ENCODE measurements at places on chromosomes 16 and 17.

GRCh38 chr17:73901661-73902415 lies 257.6 kb upstream of the SDK2 start:
- no peaks in the 10 kb centered on the region for H3K36me3 ChIP-seq
- peaks cover 20% of the 10 kb centered on the region for H3K27me3 ChIP-seq
- peak overlapping the region; percentile 66 for H3K4me3 ChIP-seq
- DNase-seq: no peak
- H3K4me1 ChIP-seq: no peaks in the 10 kb centered on the region
- H3K27ac ChIP-seq: no peak overlapping the region

DNA sequence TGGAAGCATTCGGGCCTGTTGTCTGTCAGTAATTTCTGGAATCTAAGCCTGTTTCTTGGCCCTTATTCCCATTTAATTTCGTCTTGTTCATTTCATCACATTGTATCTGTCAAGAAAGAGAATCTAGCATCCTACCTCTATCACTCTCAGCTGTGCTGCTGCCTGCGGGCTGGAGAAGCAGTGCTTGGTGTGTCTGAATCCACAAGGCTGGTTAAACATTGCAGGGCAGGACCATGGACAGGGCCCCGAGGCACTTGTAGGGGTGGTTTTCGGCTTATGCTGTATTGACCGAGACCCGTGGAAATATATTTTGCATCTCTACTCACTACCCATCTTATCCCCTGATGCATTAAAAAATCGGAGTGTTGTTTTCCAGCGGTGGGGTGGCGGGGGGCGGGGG lies 3.1 kb downstream of the RAB11FIP4 start:
- DNase-seq: peak; percentile 34
- peaks cover 57% of the 10 kb centered on the region for H3K27me3 ChIP-seq

- no peaks in the 10 kb centered on the region for H3K36me3 ChIP-seq
- no peaks in the 10 kb centered on the region for H3K27me3 ChIP-seq
- no peaks in the 10 kb centered on the region for H3K4me1 ChIP-seq
- no peak for DNase-seq
Measured at GRCh38 chr17:9936095-9936494, 31.0 kb upstream of the RCVRN start.

DNA sequence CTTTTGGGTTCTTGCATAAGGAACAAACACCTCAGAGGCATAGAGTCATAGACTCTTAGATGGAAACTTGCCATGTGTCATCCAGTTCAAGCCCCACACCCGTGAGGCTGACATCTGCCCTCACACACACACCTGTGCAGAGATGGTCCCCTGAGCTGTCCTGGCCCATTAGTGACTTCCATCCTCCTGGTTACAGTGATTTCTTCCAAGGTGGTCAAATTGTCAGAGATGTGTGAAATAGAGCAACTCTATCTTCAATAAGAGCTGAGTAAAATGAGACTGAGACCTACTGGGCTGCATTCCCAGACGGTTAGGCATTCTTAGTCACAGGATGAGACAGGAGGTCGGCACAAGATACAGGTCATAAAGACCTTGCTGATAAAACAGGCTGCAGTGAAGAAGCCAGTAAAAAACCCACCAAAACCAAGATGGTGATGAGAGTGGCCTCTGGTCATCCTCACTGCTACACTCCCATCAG lies 342.2 kb upstream of the TNRC6C start:
- no peak overlapping the region for H3K27ac ChIP-seq
- peaks cover 23% of the 10 kb centered on the region for H3K27me3 ChIP-seq
- peaks cover 15% of the 10 kb centered on the region for H3K4me1 ChIP-seq
- H3K4me3 ChIP-seq: no peak overlapping the region

GRCh38 chr16:55760310-55761001 lies 72.4 kb downstream of the CES1 start:
- DNase-seq: no peak
- H3K27me3 ChIP-seq: peaks cover 2% of the 10 kb centered on the region
- no peaks in the 10 kb centered on the region for H3K36me3 ChIP-seq
- H3K4me1 ChIP-seq: no peaks in the 10 kb centered on the region
- H3K27ac ChIP-seq: no peak overlapping the region
- no peak overlapping the region for H3K4me3 ChIP-seq

DNA sequence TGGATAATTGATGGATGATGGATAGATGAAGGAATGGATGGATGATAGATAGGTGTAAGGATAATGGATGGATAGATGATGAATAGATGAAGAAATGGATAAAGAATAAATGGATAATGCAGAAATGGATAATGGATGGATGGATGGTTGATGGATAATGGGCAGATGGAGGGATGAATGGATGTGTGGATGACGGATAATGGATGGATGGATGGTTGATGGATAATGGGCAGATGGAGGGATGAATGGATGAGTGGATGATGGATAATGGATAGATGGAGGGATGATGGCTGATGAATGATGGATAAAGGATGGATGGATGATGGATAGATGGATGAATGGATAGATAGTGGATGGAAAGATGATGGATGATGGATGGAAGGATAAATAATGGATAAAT lies 239.2 kb downstream of the KATNIP start:
- no peak overlapping the region for H3K4me3 ChIP-seq
- H3K36me3 ChIP-seq: no peaks in the 10 kb centered on the region
- H3K4me1 ChIP-seq: no peaks in the 10 kb centered on the region
- no peak overlapping the region for H3K27ac ChIP-seq
- H3K27me3 ChIP-seq: no peaks in the 10 kb centered on the region

DNA sequence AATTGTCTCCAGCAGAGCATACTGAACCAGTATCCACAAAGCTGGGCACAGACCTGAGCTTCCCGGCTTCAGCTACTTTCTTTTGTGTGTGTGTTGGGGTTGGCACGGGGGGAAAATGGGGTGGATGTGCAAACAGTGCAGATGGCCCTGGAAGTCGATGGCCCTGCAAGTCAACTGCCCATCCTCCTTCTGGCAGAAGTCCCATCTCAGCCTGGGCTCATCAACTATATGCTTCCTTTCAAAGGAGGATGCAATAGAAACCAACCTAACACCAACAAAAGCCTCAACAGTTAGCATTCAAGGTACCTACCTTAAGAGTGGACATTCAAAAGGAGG lies 55.7 kb downstream of the SOX9 start:
- H3K36me3 ChIP-seq: no peaks in the 10 kb centered on the region
- H3K4me3 ChIP-seq: no peak overlapping the region
- no peaks in the 10 kb centered on the region for H3K4me1 ChIP-seq
- no peak for DNase-seq
- no peaks in the 10 kb centered on the region for H3K27me3 ChIP-seq

DNA sequence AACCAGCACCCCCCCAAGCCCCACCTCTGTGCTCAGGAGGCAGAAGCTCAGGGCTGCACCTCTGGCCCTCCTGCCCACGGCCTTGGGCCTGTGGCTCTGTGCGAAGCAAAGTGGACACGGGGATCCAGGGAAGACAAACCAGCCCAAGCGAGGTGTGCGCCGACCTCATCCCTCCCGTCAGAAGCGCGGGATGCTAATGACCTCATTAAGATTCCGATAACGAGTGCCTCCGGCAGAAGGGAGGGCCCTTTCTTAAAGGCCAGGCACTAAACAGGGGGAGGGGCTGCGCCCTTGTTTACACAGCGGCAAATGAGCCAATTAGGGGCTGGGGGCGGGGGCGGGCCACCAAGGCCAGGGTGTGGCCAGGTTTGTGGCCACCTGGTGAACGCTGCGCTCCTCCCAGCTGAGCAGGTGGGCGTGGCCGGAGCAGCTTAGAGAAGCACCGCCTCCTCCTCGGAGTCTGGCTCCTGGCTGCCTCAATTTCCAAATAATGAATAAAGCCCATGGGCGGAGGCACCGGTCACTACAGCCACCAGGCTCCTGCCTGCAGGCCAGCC lies 3.2 kb downstream of the CBX4 start:
- H3K27me3 ChIP-seq: peaks cover 10% of the 10 kb centered on the region
- H3K4me1 ChIP-seq: peaks cover 9% of the 10 kb centered on the region
- H3K27ac ChIP-seq: no peak overlapping the region
- peaks cover 22% of the 10 kb centered on the region for H3K36me3 ChIP-seq

Data from activated T-helper 1 cell treated with anti-CD3 and anti-CD28 coated beads, Interleukin-12 subunit alpha, Interleukin-12 subunit beta, Interleukin-2, Interleukin-4 antibody, amounts not matched to agents 30 ng/mL and 10 ng/mL and 1 ng/mL, durations not matched to agents 14 hours and 24 hours and 36 hours (primary cell).